ENCODE measurements at places on chromosomes 7 and 10.
A peak's percentile ranks its signal among the peaks of the same experiment; 100 is the strongest.

GRCh38 chr10:107409522-107409921 lies 245.0 kb upstream of the SORCS1 start:
- no peak for ATAC-seq

GRCh38 chr7:157890921-157891401 lies 554.2 kb downstream of the DNAJB6 start:
- peak; percentile 63 for ATAC-seq

DNA sequence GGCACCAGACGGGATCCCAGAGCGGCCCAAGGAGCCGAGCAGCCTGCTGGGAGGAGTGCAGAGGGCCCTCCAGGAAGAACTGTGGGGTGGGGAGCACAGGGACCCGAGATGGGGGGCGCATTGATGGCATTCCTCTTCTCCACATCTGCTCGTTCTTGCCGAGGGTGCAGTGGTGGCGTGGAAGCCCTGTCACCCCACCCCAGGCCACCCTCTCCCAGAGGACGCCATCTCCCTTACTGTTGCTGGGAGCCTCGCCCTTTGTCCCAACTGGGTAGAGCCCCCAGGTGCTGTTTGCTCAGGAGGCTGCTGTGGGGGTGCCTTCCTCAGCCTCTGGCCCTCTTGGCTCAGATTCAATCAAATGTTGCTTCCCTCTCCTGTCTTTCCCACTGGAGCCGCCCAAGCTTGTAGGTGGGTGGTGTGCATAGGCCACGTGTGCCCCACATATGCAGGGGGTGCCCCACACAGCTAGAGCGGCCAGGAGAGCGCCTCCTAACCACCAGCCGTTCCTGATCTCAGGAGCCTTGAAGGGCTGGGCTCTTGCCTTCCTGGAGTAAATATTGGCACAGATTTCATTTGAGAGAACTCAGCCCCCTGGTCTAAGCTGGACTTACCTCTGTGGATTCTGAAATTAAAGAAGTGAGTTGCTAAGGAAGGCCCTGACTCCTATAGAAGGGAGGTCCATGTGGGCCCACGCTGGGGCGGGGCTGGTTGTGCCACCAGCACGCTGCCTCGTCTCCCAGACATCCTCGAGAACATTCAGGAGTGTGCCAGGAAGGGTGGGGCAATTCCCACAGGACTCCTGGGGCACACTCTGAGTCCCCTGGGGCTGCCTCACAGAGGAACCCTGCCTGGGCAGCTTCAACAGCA lies 39.2 kb downstream of the ZNF467 start:
- no peak for ATAC-seq

DNA sequence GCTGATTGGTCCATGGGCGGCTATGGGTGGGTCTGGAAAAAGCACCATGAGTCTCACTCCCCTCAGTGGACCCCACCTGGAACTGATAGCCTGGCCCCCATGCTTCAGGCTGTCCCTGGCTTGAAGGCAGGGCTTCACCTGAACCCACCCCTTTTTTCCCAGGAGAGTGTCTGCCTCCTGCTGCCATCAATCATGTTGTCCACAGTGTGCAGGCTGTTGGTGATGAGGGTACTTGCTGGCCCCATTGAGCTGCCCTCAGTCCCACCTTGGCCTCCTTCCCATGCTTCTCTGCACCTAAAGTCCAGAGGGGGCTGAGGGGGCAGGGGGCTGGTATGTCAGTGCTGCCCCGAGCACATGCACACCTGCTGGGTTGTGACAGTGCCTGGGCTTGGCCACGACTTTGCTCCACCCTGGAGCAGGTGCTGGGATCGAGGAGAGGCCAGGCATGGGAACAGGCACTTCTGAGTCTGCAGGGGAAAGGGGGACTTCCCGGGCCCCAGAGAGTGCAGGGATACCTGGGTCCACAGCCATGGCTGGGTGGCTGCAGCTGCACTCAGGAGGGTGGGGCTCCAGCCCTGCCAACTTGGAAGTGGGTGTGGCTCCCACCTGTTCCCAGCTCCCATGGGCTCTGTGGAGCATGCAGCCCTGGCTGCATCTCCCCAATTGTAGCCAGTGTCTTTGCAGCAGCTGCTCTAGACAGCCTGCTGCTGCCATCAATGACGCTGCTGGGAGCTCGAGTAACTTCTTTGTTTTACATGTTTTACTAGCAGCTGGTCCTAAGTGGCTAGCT lies 56.9 kb downstream of the ADK start:
- no peak for ATAC-seq

DNA sequence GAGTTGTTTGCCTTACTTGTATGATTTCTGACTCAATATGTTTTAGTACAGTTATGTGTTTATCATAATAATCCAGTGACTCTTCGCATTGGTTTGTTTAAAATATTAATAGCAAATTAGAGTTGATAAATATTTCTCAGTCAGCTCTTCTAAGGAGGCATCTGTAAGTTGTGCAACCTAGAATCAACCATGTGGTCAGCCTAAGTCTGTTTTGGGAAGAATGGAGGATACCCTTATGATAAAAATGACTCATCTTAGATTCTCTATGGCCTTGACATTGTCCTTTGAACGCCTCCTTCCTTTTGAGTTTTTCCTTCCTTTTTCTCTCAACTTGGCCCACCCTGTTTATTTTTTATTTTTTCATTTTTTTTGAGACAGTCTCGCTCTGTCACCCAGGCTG lies 18.8 kb downstream of the DNAJC9 start:
- ATAC-seq, result no peak

DNA sequence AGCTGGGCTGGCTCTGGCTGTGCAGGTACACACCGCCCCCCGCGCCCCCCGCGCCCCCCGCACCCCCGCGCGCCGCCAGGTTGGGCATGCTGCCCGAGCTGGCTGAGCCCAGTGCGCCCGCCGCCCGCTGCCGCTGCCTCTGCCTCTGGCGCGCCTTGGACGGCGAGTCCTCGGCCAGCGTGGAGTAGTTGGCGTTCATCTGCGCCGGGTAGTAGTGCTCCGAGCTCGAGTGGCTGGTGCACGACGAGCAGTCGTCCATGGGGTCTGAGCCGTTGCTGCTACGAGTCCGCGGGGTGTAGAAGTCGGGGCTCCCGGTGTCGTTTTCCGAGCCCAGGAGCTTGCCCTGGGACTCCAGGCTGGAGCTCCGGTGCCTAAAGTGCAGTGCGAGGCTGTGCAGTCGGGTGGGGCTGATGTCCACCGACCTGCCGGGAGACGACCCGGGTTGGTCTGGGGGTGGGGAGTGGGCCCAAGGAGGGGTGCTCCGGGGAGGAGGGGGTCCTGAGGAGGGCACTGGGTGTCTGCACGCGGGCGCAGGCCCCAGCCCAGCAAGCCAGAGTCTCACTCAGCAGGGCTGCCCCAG lies 70.4 kb downstream of the PRPF18 start:
- no peak for ATAC-seq

- ATAC-seq, result no peak
Observed at GRCh38 chr10:1668399-1668798, 68.9 kb downstream of the ADARB2 start.

DNA sequence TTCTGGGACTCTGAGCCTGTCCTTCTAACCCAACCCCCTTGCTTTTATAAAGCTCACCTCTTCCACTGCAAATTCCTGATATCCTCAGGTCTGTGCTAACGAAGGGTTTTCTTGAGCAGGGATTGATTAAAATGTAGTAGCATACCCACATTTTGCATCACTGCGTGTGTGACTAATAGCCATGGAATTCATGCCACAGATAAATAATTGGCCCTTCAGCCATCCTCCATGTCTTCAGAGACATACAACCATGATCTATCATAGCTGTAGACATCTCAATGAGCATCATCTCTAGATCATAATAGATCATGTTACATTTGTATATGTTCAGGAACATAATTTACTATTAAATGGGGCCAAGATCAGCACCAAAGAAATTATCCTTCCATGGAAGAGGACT lies 990.3 kb downstream of the KCNMA1 start:
- ATAC-seq, result no peak

DNA sequence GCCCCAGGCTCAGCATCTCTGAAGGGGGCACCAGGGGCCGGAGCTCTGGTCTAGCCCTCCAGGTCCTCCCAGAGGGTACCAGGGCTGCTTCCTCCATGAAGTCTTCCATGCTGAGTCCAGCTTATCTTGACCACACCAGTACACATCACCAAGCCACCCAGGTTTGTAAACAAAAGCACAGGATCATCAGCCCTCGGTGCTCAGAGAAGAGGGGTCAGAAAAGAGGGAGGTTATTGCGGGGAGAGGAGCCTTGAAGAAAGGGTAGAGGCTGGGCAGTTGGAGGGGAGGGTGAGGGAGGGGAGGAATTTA lies 23.9 kb downstream of the AQP1 start:
- ATAC-seq, result no peak

DNA sequence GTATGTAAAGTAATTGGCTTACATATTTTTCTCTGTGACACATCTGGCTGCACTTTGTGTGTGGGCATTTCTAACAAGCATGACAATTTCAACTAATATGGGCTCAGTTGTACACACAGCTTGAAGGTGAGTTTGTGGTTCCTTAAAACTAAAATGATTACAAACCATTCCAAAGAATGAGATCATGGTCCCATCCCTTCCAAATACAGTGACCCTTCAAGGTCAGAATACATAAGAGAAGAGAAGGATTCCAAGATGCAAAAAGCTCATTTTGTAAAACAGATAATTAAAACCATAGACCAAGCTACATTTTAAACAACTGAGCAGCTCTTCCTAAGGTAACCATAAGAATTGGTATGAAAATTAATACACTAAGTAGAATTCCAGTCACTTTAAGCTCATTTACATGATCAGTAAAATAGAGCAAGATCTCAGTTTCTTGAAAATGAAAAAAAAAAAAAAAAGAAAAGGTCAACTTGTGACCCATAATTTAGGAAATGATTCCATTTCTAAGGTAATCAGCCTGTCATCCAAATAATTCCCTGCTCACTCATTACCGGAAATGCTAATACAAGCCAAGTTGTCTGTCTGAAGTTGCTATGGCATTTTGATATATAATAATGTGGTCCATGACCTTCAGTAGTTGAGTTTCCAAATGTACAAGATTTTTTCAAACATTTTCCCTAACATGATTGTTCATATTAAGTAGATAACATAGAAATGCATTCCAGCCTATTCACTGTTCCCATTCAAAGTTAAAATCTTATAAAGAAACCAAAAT lies 688.5 kb downstream of the PARD3 start:
- ATAC-seq, result no peak

DNA sequence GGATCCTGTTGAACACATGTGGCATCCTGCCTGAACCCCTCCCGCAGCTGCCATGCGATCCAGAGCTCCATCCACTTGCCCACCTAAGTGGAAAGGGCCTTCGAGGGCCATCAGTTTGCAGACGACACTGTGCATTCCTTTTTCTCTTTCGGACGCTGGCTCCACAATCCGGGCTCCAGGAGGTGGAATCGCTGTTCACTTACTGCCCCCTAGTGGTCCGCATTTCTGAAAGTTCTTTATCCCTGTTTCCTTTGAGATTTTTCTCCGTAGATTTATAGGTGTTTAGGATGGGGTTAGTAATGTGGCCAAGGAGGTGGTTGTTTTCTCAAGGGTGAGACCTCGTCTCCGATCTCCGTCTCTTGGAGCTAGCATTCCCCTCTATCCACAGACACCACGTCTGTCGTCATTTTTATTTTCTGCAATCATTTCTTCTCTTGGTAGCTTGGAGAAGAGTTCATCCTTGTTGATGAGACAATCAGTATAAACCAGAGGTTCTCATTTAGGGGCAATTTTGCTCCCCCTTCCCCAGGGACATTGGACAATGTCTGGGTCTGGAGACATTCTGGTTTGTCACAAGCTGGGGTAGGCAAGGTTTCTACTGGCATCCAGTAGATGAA lies 204.6 kb downstream of the ARHGAP21 start:
- no peak for ATAC-seq

GRCh38 chr10:33095867-33096815 lies 138.1 kb upstream of the ITGB1 start:
- ATAC-seq, result no peak

- no peak for ATAC-seq
Observed at GRCh38 chr7:121449329-121449728, 53.2 kb upstream of the FAM3C start.

- ATAC-seq, result peak; percentile 63
Observed at GRCh38 chr10:28592953-28593352, 60.0 kb downstream of the WAC start.

DNA sequence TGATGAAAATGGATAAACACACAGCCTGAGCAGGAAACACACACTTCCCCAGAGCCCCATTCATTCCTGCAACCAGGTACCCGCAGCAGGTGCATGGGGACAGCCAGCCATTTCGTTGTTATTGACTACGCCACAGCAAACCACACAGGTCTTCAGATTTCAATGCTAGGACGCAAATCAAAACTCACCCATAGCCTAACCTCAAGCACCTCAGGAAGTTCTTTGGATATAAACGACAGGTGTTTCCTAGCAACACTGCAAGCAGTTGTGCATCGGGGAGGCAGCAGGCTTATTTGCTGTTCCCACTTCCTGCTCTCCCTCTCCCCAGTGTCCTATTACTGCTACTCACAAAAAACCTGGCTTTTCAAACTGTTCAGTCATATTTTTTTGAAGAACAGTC lies 176.5 kb upstream of the FRMD4A start:
- ATAC-seq, result peak; percentile 40

- no peak for ATAC-seq
Observed at GRCh38 chr7:119630406-119630969, 642.5 kb upstream of the KCND2 start.

- no peak for ATAC-seq
Observed at GRCh38 chr7:103879928-103880600, 109.4 kb downstream of the RELN start.

DNA sequence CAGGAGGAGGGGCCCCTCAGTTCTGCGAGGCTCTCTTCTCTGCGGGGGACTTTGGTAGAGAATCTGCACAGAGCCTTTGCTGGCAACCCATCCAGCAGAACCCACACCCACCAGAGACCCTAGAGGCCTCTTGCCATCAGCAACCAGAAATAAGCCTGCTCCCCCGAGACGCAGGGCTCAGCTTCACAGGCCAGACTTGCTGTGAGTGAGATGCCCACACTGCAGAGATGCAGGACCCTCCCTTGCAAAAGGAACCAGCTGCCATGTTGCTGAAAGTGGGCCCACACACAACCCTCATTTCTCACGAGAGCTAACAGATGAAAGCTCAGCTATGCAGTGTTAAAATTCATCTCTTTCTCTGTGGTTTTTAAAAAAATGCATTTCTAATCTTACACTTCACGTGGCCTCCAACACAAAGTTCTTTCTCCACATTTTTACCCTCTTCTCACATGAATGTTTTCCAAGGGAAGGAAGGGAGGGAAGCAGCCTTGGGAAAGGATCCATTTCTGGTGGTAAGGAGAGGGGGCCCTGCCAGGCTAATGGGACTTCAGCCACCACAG lies 171.6 kb downstream of the CCDC3 start:
- ATAC-seq, result no peak

GRCh38 chr7:47213276-47213675 lies 368.6 kb downstream of the TNS3 start:
- ATAC-seq, result no peak

Measured in activated CD4-positive, CD25-positive, alpha-beta regulatory T cell treated with anti-CD3 and anti-CD28 coated beads, Interleukin-2, amount 50 U/mL, for 24 hours (primary cell).